ENCODE measurements at places on chromosomes 1 and 21.

- DNase-seq: no peak
Measured at GRCh38 chr1:234851450-234852438, 241.8 kb upstream of the IRF2BP2 start.

DNA sequence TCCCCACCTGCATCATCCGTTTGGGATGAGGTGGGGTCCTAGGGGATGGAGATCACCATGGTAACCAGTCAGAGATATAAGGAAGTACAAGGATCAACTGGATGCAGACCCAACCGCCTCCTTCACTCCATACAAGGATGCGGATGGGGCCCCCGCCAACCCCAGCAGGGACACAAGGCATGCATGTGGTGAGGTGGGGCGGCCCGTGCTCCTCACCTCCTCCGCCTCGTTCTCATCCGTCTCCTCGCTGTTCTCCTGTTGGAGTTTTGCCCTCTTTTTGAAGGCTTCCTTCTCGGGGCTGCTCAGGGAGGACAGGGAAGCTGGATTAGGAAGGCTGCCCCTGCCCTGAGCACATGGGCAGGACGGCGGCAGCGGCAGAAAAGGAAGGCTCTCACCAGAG lies 23.8 kb downstream of the KIF21B start:
- no peak for DNase-seq

GRCh38 chr21:8990326-8991087 lies 1530.9 kb upstream of the TPTE start:
- no peak for DNase-seq

GRCh38 chr1:168531615-168532345 lies 12.0 kb downstream of the XCL2 start:
- DNase-seq: peak; percentile 44

DNA sequence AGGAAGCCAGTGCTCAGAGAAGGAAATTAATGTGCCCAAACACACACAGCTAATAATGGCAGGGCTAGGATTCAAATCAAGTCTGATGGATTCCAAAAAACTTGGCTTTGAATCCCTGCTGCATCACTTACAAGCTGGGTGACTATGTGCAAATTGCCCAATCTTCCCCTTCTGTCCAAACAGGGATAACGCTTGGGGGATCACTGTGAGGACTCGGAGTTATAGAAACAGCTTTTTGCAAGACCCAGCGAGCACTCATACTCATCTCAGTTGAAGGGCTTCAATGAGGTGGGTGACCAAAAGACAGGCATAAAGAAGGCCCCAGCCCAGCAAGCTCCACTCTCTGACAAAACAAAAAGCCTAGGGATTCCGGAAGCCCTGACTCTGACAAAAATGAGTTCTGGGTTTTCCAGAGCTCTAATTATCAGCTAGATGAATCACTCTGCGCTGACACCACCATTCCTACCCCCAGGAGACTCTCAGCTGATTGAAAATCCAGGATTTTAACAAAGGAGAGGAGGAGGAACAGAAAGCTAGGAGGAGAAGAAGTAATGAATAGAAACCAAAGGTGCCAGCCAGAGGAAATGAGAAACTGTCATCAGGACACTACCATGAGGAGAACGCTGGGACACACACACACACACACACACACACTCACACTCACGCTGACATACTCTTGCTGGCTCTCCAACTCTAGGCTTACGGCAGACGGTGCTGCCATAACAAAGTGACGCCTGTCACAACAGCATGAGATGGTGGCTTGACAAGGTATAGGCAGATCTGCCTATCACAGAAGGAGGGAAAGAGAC lies 1.6 kb upstream of the STK40 start:
- no peak for DNase-seq

DNA sequence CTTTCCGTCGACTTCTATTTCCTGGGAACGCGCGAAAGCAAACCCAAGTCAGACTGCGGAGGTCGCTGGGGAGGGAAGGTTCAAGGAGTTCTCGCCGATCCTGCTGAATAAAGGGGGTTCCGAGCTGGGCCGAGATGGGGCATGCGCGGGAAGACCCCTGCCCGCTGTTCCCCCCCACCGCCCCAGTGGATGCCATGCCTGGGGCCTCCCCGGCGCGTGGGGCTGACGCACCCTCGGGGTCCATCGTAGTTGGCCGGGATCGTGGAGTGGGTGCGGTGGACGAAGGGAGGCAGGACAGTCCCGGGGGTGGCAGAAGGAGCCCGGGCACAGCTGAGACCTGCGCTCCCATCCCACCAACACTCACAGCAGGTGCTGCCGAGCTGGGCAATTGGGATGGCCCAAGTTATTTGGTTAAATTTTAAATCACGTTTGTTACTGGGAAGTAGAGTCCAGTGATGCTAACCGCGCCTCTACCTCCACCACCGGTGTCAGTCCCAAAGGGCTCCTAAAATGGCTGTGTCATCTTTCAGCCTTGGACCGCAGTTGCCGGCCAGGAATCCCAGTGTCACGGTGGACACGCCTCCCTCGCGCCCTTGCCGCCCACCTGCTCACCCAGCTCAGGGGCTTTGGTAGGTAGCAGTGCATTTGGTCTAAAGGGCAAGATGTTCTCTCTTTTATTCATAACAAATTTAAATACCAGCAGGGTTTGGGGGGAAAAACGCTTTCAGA lies 801 bp downstream of the MX1 start:
- no peak for DNase-seq

- DNase-seq: no peak
Measured at GRCh38 chr1:165679282-165680036, 18.9 kb downstream of the ALDH9A1 start.

DNA sequence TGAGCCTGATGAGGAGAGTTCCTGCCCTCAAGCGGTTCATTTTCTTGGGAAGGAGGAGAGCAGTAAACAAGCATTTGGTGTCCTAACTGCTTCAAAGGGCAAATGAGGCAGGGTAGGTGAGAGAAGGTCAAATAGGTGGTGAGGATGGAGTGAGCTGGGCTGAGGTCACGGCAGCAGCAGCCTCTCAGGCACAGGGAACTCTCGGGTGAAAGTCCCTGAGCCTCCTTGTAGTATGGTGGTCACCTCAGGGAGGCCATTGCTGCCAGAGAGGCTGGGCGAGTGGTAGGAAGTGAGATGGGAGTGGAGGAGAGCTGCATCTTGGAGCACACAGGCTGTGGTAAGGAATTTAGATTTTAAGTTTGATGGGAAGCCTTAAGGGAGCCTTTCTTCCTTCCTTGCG lies 4.0 kb downstream of the ADARB1 start:
- DNase-seq: no peak

- DNase-seq: no peak
Measured at GRCh38 chr1:24300971-24301784, 18.0 kb upstream of the GRHL3 start.

- no peak for DNase-seq
Measured at GRCh38 chr21:42921927-42922326, 3.5 kb downstream of the ERVH48-1 start.

- no peak for DNase-seq
Measured at GRCh38 chr1:202279806-202280205, 61.9 kb downstream of the UBE2T start.

DNA sequence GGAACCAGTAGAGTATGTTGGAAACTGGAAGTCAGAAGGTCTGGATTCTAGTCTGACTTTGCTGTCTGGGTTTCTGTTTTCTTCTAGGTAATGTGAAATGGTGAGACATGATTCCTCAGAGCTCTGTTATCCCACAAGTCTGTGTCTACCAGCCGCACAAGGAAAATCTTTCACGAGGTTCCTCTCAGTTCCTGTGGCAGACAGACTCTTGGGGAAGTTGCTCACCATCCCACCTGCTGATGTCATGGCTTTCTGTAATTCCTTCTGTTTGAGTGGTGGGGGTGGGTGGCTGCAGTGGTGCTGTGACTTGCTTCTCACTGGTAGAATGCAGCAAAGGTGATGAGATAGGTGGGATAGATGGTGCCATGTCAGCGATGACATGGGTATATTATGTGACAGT lies 17.1 kb upstream of the SCMH1 start:
- no peak for DNase-seq

GRCh38 chr1:176719447-176719846 lies 256.5 kb downstream of the PAPPA2 start:
- no peak for DNase-seq

DNA sequence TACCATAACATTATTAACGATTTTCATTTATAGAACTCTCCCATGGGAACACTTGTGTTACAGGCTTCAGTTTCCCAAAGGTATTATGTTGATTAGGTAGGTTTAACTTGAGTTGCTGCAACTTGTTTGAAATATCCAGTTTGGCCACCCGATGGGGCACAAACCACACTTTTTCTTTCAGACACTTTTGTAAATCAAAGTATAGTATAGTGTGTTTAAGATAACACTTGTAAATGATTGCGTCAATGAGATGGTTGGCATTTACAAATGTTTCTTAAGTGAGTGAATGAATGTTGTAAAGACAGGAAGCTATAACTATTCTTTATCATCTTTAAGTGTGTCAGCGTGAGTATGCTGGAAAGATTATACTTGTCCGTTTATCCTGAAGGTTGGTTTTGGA lies 4.3 kb downstream of the XPR1 start:
- DNase-seq: no peak

- DNase-seq: no peak
Measured at GRCh38 chr1:178538192-178538916, 25.4 kb downstream of the TEX35 start.

GRCh38 chr21:41612674-41613532 lies 104.9 kb upstream of the TMPRSS2 start:
- DNase-seq: peak; percentile 25

DNA sequence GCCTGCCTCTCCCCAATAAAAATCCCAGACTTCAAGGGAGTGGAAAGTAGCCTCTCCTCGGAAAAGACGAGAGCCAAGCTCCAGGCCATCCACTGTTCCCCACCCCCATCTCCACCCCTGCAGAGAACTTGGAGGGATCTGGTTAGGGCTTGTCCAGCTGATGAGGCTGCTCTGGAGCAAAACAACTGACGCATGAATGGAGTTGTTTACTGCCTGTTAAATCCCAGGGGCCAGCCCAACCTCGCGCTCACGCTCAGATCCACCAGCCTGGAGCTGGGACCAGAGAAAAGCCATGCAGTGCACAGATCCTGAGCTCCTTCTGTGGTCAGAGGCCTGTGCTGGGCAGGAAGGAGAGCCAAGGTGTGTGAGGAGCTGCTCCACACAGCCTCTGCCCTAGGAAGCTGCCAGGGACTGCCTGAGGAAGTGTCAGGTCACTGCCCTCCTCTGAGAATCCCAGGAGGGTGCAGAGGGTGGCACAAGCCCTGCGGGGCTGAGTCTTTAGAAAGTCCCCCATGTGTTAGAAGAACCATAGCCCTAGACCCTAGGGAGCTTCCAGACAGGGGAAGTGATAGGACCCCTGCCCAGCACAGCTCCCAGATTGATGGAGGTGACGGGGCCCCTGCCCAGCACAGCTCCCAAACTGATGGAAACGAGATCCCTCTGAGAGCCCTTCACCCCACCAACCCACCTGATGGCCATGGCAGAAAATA lies 109.0 kb upstream of the IPO9 start:
- no peak for DNase-seq

GRCh38 chr1:238005116-238005515 lies 114.4 kb upstream of the ZP4 start:
- DNase-seq: no peak

GRCh38 chr1:82704393-82704792 lies 903.7 kb downstream of the ADGRL2 start:
- DNase-seq: no peak
